ENCODE measurements at places on chromosomes 1 and 21.

GRCh38 chr1:178472531-178472930 is 24.2 kb downstream of the CLEC20A start:
- no peak for DNase-seq

- no peak for DNase-seq
Observed at GRCh38 chr1:229339086-229339485, 3.8 kb downstream of the CCSAP start.

GRCh38 chr1:87393445-87394085 is 64.9 kb downstream of the LMO4 start:
- no peak for DNase-seq

- no peak for DNase-seq
Observed at GRCh38 chr1:13483946-13484345, 29.9 kb downstream of the LRRC38 start.

GRCh38 chr1:215665215-215665614 is 98.1 kb downstream of the KCTD3 start:
- no peak for DNase-seq

DNA sequence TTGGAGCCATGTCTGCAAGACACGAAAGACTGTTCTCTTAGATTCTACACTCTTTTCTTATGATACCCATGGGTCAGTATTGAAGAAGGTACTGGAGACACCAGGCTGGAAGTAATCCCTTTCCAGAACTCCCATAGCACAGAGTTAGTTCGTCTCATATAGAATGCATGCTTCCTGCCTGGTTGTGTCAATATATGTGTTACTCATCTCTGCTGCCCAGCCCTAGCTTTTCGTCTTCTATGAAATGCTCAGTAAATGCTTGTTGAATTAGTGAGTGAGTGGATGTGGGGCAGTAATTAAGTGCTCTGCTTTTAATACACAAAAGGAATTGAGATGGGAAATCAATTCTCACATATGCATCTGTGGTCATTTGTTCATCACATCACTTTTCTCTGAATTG is 32.1 kb downstream of the ADCY10 start:
- DNase-seq, result no peak

GRCh38 chr1:237411621-237412020 is 369.6 kb downstream of the RYR2 start:
- DNase-seq, result no peak

DNA sequence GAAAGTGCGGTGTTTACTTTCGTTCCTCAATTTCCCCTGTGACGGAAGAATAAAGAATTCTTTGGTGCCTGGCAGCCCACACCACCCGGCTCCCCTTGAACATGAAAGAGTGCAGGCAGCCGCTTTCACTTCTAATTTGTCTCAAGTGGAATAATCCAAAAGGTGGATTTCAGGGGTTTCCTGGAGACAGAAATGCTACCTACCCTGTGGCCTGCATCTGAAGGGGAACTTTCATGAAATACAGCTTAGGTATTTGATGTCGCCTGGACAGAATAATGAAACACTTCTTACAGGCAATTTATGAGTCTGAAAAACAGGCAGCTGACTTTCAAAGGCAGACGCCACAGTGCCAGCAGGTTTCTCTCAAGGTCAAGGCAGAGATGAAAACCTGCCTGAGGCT is 169.5 kb upstream of the USP24 start:
- no peak for DNase-seq

DNA sequence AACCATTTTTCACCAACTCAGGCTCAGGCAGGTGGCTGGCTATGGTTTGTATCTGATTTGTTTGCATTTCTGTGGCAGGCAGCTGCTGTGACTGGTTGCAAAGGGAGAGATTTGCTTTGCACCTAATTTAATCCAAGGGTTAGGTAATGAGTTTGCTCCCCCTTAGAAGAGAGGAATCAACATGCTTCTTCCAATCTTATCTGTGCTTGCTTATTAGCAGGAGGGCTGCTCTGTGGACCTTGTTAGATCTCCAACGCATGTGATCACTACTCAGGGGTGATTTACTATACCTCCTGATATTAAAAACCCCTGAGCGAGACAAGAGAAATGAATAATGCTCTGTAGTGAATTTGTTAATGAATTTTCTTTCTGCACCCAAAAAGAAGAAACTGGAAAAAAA is 20.5 kb downstream of the OLFML3 start:
- no peak for DNase-seq

DNA sequence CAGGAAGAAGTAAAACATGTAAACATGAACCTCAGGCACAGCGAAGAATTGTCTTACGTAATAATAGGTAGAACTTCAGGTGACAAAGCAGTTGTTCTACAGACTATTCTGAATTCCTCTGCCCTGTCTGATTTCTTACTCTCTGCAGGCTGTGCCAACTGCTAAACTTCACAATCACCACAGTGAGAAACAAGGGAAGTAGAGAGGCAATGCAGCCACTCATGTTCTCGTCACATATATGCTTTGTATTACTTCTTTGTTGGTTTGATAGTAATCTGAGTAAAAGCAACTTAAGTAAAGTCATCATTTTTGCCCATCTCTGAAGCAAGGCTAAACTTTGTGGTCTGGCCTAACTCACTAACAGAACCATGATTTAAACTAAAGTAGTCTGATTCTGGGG is 21.9 kb downstream of the PIGK start:
- no peak for DNase-seq

DNA sequence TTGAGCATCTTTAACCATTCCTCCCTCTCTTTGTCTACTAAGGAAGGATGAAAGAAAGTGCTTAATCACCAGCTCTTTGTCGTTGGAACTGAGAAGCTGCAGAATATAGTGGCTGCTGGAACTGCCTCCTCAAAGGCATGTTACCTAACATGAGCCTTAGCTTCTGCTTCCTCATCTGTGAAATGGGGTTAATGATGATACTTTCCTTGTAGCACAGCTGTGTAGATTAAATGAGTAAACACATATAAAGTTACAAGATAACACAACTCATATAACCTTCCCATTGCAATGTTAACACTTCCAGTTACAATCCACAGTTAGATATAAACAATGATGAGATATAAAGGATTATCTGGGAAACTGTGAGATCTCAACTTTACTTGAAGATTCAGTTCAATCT is 48.4 kb upstream of the ZNF326 start:
- no peak for DNase-seq

- no peak for DNase-seq
Observed at GRCh38 chr1:19081218-19081893, 124.9 kb upstream of the IFFO2 start.

- no peak for DNase-seq
Observed at GRCh38 chr1:204115116-204115515, 36.7 kb downstream of the ETNK2 start.

DNA sequence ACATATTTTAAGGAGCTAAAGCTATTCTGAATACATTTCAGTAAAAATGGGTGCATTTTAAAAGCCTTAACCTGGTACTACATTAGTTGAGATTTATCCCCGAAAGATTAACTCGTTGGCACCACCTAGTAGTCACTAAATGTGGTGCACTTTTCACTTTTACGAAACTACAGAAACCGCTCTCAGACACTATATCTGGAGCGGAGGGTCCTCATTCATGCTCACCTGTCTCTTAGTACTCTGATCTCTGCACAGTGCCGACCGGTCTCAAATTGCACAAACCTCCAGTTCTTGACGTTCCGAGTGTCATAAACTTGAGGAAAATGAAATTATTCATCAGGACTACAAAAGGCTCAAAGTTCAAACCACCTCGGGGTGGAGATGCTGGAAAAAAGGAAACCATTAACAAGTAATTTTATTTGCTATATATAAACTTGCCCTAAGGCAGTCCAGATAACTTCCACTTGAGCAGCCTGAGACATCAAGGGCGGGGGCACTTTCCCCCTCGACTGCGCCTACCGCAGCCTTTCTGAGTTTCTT is 722 bp downstream of the LZIC start:
- peak; percentile 72 for DNase-seq

- no peak for DNase-seq
Observed at GRCh38 chr1:34709547-34709946, 45.3 kb upstream of the GJB5 start.

- no peak for DNase-seq
Observed at GRCh38 chr1:47754221-47754620, 243.0 kb downstream of the TRABD2B start.

GRCh38 chr1:151864411-151864810 is 10.9 kb upstream of the THEM5 start:
- DNase-seq, result no peak

GRCh38 chr21:42389449-42389835 is 6.4 kb downstream of the TMPRSS3 start:
- DNase-seq, result no peak

- no peak for DNase-seq
Observed at GRCh38 chr1:66365635-66366034, 168.3 kb upstream of the SGIP1 start.

DNA sequence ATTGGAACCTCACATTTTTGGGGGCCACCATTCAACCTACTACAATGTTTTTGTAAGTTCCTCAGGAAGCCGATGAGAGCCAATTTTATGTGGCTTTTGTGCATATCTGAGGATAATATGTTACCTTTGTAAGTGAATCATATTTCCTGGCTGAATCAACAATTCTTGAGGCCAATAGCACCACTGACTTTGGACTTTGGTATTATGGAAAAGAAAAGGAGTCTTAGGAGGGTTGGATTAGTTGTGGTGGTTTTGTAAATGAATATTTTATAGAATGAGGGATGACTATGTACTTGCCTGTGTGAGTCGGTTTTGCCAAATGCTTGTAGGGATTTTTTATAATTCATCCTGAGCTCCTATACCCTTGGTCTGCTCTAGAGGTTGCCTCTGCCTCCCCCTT is 181.5 kb upstream of the HMGB4 start:
- no peak for DNase-seq

DNA sequence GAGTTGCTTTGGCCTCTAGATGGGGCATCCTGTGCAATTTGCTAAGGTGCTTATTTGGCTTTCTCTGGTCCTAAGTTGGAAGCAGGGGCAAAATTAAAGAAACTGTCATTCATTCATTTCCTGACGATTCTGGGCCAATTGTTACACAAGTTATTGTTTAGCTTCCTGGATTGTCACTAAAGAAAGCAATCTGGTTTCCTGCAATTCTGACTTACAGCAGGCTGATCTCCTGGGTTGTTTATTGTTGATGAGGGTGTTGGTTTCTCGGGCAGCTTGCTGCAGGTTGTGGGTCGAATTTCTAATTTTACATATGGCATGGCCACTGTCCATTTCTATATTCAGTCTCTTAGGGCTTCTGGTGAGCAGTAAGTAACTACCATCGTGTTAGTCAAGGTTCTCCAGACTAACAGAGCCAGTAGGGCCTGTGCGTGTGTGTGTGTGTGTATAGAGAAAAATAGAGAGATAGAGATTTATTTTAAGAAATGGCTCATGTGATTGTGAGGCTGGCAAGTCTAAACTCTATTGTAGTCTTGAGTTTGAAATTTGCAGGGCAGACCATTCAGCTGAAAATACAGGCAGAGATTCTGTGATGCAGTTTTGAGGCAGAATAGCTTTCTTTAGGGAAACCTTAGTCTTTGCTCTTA is 30.4 kb downstream of the CTH start:
- DNase-seq, result no peak

DNA sequence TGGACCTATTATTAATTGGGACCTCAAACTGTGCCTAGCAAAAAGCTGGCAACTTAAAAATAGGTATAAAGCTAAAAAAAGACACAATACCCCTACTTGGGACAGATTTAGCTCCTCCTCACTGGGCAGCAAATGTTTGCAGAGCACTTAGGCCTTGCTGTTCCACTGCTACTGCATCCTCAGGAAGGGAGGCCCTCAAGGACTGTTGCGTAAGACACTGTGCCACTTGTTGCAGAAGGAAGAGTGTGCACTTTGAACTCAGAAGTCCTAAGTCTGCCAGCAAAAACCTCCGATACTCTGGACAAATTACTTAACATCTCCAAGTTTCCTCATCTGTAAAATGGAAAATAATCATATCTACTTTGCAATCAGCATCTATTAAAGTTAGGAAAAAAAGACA is 322.9 kb downstream of the BARHL2 start:
- no peak for DNase-seq

DNA sequence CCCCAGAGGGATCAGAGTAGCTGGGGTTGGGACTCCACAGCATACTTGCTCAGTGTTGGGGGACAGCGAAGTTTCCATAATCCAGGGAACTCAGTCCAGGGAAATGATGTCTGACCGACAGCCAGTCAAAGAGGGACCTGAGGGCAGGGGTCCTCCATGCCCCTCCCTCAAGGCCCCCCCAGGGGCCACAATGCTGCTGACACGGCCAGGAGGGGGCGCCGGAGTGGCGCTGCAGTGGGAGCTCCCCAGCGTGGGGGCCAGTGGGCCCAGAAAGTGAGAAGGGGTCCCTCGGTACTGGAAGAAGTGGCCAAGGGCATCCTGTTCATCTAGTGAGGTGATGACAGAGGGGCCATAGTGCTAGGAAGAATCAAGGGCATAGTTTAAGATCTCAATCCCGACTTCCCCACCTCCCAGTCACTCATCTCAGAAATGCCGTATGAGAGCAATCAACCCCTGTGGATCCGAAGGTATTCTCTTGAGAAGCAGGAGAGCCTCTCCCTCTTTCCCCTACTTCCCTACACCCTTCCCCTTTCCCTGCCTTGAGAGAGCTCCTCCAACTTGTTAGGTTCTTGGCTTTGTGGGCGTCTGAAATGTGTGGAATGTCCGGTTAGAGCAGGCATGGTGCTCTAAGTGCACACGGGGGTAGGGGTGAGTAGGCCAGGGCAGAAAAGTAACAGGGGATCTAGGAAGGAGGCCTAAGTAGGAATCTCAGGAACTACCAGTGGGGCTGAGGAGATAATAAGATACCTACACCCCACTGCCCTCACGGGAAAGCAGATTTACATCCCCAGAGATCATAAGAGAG is 4.1 kb downstream of the NUDT17 start:
- no peak for DNase-seq

DNA sequence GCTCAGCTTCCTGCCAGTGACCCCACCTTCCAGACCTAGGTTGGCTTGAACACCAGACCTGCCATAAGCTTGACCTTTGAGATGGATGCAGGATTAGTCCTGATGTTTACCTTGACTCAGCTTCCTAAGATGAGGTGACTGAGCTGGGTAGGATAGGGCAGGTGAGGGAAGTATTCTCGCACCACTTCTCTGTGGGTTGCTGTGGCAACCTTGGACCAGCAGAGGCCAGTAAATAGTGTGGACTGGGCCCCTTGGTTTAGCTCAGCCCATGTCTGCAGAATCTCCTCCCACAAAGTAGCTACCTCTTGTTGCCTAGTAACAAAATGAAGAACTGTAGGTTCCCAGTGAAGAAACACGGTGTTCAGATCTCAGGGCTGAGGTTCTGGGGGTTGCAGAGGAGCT is 8.4 kb downstream of the RPS6KA1 start:
- no peak for DNase-seq

GRCh38 chr1:97392701-97393100 is 528.1 kb downstream of the DPYD start:
- no peak for DNase-seq

GRCh38 chr21:16086121-16086520 is 356.3 kb downstream of the USP25 start:
- DNase-seq, result no peak

- no peak for DNase-seq
Observed at GRCh38 chr1:192445241-192445640, 128.4 kb downstream of the RGS21 start.

GRCh38 chr1:66397192-66397591 is 136.8 kb upstream of the SGIP1 start:
- no peak for DNase-seq

Data from NCI-H1694 (cell line).